Stimulated activated CD4-positive, alpha-beta T cell treated with anti-CD3 and anti-CD28 coated beads, Interleukin-4, amount 100 ng/mL, for 48 hours (primary cell): ENCODE measurements at places on chromosomes 6 and 20.

DNA sequence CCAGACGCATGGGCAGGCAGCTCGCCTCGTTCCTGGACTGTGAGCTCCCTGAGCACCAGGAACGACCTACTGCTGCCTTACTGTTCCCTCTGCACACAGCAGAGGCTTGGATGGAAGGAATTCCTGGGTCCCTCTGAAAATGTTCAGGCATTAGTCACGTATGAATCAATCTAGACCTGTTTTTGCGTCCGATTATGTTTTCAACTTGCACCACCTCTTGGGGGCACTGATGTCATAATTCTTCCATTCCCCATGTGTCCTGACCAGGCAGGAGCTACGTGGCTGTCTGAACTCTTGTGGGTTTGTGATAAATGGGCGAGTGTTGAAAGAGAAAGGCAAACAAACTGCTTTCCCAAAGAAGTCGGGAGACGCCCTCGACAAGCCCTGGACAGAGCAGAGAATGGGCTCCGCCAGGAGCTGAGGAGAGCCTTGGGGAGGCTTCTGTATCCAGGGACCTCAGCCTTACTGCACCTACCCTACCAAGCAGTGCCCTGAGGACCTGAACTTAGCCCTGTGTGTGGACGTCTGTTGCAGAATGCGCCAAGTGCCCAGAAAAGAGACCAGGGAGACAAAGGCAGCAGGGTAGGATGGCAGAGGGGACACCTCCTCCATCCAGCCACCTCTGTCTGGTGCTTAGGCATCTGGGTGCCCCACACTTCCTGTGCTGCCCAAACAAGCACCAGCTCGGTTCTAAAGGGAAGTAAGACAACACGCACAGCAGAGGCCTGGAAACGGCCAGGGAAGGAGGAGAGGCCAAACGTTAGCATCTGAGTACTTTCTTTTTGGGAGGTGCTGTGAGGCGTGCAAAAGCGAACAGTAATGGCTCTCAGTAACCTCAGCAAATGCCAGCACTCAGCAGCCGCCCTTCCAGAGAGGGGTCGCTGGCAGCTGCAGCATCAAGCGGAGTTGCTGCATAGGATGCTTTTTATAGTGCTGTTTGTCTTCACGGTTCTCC is 124.2 kb downstream of the LY86 start:
- DNase-seq, result no peak

DNA sequence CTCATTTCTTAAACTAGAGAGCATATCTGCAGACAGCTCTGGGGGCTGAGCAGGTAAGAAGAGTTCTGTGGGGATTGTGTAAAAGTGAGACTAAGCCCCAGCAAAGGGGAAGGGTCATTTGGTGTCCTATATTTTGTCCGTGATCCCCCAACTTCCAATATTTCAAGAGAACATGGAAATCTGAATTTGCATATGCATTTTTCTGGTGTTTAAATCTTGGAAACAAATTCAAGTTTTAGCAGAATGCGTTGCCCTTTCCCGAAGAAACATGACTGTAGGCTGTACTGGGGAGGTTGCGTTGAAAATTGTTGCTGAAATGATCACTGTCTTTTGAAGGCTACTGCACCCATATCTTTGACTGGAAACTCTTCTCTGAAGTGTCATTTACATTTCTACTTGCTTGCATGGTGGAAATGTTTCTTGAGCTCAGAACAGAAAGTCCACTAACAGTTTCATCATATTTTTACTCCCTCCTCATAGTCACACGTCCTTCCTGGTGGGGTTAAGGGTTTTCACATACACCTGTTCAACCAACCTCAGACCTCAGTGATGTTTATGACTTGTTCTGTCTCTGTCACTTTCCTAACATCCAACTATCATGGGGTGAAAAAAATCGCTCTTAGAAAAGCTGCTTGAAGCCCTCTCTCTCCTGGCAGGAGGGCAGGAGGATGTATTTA is 140.3 kb downstream of the BCAS1 start:
- DNase-seq, result no peak

- peak; percentile 19 for DNase-seq
These were observed at the start of gene ZBTB46 for GRCh38 chr20:63830841-63831588. ZBTB46 (minus strand) TSS chr20:63831264; CDS start chr20:63790757, 40,507 bp downstream.

DNA sequence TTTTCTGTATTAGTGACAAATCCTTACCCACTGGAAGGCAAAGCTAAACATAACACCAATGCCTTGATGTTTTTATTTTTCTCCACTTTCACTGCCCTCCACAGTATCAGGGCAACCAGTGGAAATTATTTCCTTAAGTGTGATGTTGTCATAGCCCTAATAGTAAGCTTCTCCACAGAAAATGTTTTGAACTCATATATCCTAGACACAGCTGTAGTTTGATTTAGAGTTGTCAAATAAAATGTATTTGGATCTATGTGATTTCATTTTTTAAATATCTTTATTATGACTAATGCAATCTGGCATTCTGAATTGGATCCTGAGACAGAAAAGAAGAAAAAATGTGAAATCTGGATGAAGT is 70.9 kb upstream of the UFL1 start:
- DNase-seq, result no peak

GRCh38 chr20:46799781-46800408 is 90.4 kb downstream of the SLC2A10 start:
- no peak for DNase-seq

DNA sequence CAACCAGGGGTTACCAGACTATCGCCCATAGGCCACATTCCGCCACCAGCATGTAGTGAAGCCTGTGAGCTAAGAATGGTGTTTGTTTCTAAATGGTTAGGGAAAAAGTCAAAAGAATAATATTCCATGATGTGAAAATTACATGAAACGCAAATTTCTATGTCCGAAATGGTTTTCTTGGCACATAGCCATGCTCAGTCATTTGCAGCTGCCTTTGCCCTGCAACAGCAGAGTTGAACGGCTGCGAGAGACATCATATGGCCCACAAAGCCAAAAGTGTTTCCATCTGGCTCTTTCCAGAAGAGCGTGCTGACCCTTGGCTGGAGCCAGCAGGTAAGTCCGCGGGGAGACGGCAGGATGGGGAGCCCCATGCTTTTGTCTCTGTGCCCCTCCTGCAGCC is 60.7 kb downstream of the FAM120B start:
- no peak for DNase-seq

- no peak for DNase-seq
These were observed 121.0 kb downstream of the SASH1 start for GRCh38 chr6:148463671-148464070.

DNA sequence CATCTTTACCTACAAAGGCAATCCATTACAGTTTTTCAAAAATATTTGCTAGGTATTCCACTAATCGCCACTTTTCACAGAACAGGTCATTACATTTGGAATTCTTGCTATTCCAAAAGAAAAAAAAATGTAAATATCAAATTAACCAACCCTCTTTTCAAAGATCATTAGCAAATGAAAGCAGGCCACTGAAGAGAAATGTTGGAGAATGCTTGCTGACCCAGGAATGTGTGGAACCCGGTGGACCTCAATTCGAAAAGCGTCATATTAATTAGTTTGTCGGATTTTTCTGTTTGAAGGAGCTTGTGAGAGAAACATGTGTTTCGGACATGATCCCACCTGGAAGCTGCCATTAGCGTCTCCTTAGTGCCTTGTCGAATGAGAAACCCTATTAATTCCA is 27.9 kb upstream of the SERPINB9 start:
- DNase-seq, result no peak

DNA sequence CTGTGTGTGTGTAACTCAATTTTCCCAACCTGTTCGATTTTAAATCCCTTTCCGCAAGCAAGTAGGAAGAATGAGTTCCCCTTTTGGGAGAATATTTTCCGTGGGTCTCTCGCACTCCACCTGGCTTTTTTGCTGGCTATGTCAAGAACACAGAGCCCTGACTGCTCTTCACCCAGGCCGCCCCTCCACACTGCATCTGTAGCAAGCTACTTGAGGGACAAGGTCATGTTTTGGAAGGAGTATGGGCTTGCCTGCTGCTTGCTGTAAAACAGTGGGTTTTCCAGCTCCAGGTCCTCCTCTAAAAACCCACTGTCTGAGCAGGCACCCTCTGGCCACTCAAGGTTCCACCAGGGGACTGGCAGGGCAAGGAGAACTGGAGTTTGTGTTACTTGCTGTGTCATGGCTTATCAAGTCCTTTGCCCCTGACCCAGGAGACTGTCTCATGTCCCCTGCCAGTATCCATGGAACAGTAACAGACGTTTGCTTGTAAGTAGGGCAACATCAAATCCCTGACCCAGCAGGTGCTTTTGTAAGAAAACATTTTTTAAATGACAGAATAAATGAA is 35.5 kb upstream of the SYNJ2 start:
- DNase-seq, result no peak

- DNase-seq, result no peak
These were observed 254.7 kb downstream of the NFATC2 start for GRCh38 chr20:51287628-51288413.

- no peak for DNase-seq
These were observed 43.1 kb upstream of the FOXP4 start for GRCh38 chr6:41502917-41503671.

DNA sequence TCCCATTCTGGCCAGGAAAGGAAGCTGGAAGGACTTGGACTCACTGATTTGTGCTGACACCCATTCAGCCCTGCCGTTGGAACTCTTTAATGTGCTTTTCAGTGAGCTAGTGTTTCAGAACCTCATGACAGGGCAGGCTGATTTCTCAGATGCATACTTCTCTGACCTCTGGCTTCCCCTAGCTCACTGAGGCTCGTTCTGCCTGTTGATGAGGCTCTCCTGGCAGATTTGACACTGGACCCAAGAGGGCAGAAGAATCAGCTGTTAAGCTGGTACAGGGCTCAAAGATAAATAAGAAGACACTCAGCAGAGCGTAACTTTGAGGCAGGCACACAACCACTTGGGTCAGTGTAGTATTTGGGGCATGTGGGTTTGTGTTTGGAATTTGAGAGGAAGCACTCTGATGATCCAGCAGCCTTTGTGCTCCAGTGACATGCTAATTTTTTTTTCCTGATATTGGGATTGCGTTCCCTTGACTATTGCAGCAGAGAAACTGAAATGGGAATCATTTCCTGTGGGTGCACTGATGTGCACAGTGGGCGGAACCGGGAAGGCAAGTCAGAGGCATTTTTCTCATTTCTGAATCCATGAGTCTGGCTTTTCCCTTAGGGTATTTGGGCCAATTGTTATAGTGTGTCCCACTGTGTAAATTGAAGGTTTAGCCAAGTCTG is 80.2 kb downstream of the CARMIL1 start:
- DNase-seq, result no peak

- DNase-seq, result no peak
These were observed 11.6 kb upstream of the SLC2A12 start for GRCh38 chr6:134063966-134064445.

DNA sequence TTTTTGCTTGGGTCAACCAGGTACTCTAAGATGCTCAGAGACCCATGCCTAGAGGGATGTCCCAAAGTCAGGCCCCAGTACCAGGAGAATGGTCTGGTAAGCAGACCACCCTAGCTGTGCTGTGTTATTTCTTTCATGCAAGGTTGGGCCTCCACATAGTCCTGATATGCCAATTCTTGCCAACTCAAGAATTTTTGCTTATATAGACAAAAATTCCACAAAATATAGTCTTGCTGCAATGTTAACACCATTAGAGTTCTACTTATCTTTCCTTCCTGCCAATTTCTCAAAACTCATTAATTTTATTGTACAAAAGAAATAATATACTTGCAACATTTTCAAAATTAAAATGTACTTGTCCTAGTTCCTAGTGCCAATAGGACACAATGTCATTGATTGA is 33.9 kb upstream of the TINAG start:
- no peak for DNase-seq

DNA sequence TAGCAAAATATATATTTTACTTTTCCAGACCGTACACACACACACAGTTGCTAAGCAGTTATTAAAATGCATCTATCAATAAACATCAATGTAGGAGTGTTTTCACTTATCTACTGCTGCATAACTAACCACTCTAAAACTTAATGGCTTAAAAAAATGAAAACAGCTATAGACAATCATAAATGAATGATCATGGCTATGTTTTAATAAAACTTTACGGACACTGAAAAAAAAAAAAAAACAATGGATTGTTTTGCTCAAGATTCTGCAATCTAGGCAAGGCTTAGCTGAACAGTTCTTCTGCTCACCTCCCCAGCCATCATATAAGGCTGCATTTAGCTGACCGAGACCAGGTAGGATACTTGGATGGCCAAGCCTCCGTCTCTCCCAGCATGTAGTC is 125.4 kb upstream of the CCDC28A start:
- no peak for DNase-seq

GRCh38 chr6:32203426-32204267 is 11.2 kb upstream of the GPSM3 start:
- DNase-seq, result no peak

GRCh38 chr20:41748051-41748450 is 129.9 kb upstream of the CHD6 start:
- no peak for DNase-seq

- DNase-seq, result no peak
These were observed 838.4 kb downstream of the DHX35 start for GRCh38 chr20:39800548-39800947.

DNA sequence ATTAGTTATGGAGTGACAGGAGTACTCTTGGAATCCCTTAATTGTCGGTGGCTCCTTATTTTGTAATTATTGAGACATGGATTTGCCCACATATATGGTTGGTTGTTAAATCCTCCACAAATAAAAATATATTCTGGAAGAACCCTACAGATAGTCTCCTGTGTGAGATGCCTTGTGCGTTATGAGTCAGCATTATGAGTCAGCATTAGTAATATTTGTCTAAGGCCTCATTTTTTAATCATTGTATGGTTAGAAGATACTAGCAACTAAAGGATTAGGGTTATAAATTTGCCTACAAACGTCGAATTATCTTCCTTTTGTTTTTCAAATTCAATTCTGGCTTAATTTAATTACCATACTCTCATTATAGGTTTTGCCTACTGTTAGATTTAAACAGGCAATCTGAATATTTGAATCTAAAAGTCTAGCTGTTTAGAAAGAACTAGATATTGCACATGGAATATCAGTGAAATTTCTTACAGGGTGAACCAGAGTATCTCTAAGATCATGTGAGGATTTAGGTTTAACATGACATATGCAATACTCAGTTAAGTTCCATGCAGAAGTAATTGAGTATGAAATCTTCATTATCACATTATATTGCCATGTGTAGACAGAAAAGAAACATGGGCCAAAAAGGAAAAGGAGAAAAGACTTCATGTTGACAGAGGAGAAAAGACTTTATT is 5.9 kb downstream of the C6orf58 start:
- DNase-seq, result no peak

DNA sequence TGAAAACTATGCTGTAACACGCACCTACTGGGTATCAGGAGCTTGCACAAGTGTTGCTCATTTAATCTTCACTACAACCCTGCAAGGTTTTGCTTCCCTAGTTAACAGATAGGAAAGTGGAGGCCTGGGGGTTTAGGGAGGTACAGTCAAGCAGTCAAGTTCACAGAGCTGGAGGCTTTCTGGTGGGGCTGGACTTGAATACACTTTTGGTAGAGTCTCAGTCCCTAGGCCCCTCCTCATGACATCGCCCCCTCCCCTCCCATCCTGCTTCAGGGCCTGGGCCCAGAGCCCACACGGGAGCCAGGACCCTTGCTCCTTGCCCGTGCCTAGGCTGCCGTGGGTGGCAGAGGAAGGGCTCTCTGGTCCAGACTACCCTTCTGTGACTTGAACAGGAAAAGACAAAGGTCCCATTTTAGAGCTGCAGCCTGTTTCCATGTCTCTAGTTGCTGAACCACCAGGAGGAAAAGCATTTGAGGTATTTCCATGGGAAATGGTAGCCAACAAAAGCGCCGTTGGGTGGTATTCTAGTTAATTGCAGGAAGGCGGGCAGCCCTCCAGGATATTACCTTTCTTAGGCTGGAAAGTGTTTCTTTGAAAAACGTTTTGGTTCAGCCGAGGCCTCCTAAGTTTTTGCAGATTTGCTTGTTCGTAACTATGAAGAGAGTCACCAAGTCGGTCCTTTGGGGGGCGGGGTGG is 84.9 kb downstream of the CDC5L start:
- no peak for DNase-seq
